ENCODE measurements at places on chromosomes 4 and X.

DNA sequence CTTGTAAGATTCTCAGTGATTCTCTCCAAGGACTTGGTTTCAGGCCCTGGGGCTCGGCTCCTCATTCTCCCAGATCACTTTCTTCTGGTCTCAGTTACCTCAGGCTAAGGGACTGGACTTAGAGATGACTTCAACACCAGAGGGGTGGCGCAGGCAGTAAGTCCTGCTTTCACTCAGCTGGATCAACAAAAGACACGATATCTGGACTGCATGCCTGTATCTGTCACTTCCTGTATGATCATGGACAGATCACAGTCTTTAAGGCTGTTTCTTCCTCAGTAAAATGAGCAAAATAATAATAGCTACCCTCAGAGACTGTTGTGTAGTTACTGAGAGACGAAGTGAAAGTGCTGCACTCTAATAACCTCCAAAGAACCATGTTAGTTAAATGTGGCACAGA is 19.5 kb upstream of the CXCR3 start:
- DNase-seq, result no peak

DNA sequence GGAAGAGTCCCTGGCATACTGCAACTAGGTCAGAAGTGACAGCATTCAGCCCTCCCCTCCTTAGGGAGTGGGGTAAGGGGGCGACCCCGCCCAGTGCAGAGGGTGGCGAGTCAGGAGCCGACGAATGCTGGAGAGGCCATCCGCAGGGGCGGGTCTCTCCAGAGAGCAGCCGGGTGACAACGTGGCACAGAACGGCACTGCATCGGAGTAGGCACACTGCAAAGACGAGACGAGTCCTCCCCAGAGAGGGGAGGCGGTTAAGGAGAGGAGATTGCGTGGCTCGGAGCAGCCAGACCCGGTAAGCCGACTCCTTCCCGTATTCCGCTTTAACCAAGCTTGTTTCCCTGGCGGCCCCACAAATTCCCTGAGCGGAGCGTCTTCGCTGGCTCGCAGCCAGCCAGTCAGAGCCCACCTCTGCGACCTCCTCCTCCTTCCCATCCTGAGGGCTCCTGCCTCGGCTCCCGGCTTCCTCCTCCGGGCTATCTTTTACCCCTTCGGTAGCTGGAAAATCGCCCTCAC is 54.9 kb downstream of the LINC00632 start:
- DNase-seq, result no peak

- DNase-seq, result no peak
Observed at GRCh38 chr4:7697343-7697742, 242.3 kb downstream of the AFAP1 start.

- DNase-seq, result no peak
Observed at GRCh38 chrX:66680451-66680850, 41.6 kb upstream of the EDA2R start.

DNA sequence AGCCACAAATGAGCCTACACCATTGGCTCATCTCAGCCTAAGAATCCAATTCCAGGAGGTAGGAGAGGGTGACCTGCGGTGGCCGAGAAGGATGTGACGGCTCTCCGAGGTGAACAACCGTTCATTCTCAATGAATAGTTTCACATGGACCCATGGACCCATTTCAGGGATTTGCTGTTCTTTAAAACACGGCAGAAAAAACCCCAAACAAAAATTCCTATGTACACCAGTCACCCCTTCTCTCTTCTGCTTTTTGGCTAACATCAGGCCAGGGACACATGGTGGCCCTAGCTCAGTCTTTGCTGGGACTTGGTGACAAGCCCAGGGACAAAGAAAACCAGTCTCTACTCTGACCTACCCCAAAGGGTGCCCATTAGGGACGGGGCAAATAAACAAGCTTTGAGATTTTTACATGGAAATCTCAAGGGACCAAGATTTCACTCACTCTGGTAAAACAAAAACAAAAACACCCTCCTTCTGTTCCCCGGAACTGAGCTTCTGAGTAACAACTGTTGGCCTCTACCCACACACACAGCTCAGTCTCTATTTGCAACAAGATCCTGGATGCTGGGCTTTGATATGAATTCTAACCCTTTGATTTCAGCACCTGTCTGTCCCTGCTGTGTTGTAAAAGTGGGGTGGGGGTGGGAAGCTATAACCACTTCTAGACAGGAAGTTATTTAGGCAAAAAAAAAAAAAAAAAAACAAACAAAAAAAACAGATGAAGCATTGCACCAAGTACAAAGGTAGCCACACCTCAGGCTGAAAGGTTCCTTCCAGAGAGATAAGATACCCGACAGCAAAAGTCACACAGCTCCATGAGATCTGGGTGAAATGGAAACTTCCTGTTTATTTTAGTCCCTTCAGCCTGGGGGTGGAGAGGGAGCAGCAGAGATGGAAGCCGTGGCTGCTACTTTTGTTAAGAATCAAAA is 49.0 kb downstream of the DDX3X start:
- DNase-seq, result peak; percentile 42

- DNase-seq, result no peak
Observed at GRCh38 chr4:33111117-33111516, 2390.9 kb downstream of the PCDH7 start.

GRCh38 chrX:118350221-118350620 is 4.3 kb downstream of the WDR44 start:
- DNase-seq, result no peak

GRCh38 chrX:16629909-16630308 is 20.0 kb upstream of the S100G start:
- no peak for DNase-seq

GRCh38 chr4:53676402-53676871 is 85.2 kb upstream of the LNX1 start:
- no peak for DNase-seq

DNA sequence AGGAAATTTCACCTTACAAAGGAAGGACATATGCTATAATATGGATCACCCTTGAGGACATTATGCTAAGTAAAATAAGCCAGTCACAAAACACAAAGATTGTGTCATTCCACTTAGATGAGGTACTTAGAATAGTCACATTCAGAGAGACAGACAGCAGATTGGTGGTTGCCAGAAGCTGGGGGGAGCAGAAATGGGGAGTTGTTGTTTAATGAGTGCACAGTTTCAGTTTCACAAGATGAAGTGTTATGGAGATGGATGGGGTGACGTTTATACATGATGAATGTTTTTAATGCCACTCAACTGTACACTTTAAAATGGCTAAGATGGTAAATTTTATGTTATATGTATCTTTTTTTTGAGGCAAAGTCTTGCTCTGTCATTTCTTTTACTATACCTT is 14.8 kb upstream of the SPON2 start:
- DNase-seq, result no peak

DNA sequence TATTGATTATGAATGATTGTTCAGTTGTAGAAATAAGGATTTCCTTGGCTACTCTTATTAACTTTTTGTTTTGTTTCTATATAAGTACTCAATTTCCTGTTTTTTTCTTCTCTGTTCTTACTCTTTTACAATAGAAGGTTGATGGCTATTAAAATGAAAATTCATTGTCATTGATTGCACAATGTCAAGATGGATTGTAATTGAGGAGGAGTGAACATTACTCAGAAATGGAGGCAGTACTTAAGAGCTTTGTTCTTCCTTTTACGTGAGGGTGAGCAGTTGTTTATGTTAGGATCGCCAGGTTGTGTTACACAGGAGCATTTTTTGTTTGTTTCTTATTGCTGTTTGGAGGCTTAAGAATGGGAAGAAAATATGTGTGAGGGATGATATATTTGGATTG is 2062.4 kb downstream of the ARAP2 start:
- no peak for DNase-seq

DNA sequence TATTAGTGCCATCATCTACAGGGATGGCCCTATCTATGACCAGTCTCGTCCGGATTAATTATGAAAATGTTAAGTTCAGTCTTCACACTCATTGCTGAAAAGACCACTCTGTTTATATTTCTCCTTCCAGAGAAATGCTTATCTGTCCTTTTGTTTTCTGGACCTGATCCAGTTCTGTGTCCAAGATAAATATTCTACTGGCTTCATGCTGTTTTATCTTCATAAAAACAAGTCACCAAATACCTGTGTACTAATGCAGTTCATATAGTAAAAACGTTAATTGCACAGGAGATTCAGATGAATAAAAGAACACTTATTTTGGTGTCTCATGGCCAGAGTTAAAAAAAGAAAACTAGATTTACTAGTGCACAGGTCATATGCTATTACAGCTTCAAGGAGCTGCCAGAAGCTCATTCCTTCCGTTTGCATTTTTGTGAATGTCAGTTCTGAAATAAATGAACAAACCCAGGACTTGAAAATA is 17.3 kb downstream of the FNIP2 start:
- no peak for DNase-seq

- DNase-seq, result no peak
Observed at GRCh38 chrX:106726485-106727437, at the start of gene RNF128. Gene RNF128 (plus strand): TSS chrX:106726701. CDS start chrX:106726914, 213 bp downstream.

- DNase-seq, result no peak
Observed at GRCh38 chr4:163618845-163619244, 124.4 kb downstream of the TMA16 start.

- DNase-seq, result no peak
Observed at GRCh38 chr4:188015025-188015940, 19.7 kb downstream of the ZFP42 start.

GRCh38 chr4:174855050-174855449 is 26.0 kb upstream of the GLRA3 start:
- DNase-seq, result no peak

Measured in brain pericyte (primary cell).